NCI-H1417 (cell line): ENCODE measurements at places on chromosomes 3 and 15.

- peak; percentile 3 for DNase-seq
These were observed 53.2 kb downstream of the CHL1 start for GRCh38 chr3:249587-250262.

- DNase-seq = no peak
These were observed 85.5 kb downstream of the TM4SF4 start for GRCh38 chr3:149560001-149560400.

GRCh38 chr15:51232581-51232980 lies 105.8 kb downstream of the CYP19A1 start:
- DNase-seq = no peak

- DNase-seq = no peak
These were observed 8.6 kb downstream of the SPG11 start for GRCh38 chr15:44654858-44655257.

- DNase-seq = no peak
These were observed 59.9 kb downstream of the SUCNR1 start for GRCh38 chr3:151933234-151933853.

- DNase-seq = no peak
These were observed 161.5 kb downstream of the ARRDC4 start for GRCh38 chr15:98121957-98122356.
